ENCODE measurements at places on chromosomes 11 and 22.

DNA sequence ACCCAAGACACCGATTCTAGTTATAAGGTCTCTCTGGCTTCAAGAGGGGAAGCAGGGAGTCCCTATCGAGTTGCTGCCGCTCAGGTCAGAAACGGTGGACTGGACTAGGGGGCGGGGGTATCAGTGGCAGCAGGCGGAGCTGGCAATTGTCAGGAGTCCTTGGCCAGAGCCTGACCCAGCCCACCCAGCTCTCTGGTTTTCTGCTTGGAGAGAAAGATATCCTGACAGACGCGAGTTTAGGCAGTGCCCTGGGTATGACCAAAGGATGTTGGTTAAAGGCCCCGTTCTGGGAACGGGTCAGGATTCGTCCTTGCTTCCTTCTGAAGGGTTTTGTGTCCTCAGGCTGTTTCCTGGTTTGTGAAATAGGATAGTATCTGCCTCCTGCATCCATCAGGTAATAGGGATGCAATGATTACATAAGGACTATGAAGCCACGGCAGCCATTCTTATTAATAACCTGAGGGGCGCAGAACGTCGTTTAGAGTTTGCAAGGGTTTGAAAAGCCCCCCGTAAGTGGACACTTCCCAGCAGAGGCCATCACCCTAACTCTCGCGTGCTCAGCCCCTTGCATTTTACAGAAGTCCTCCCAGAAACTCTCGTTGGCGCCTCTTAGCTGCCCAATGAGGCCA lies 700 bp upstream of the DEPDC5 start:
- DNase-seq: no peak

GRCh38 chr11:92199991-92200390 lies 24.6 kb upstream of the FAT3 start:
- no peak for DNase-seq

DNA sequence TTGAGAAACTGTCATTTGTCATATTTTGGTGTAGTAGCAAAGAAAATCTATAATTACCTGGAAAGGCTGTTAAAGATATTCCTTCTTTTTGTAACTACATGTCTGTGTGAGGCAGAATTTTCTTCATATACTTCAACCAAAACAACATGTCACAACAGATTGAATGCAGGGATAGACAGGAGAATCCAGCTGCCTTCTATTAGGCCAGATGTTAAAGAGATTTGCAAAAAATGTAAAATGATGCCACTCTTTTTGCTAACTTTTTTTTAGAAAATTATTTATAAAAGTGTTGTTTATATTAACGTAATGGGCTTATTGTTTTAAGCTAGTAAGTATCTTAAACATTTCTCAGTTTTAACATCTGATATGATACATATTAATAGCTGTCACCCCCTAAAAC lies 12.7 kb downstream of the DGKZ start:
- no peak for DNase-seq

DNA sequence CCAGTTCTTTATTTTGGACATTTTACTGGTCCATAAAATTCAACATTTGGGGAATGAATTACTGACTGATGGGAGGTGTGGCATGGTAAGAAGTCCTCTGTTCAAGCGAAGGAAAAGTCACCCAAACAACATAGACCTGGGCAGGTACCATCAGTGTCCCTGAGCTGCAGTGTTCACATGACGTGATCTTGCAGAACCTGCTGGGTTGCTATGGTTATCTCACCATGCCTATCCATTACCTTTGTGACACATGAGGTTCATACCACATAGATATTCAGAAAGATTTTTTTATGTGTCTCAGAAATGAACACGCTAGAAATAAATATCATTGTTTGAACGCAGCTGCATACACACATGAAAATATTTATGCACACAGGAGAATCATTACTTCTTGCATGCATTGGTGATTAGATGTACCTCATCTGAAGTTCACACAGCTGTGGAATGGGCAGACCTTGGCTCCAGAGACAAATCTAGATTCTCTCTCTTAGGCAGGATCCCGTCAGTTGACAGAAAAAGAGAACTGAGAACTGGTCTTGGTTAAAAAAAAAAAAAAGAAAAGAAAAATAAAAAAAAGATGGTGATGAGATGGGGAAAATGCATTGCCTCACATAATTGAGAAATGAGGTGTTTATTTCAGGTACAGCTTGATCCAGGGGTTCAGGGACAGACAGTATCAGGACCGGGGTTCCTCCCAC lies 21.4 kb upstream of the RCN1 start:
- DNase-seq: no peak

DNA sequence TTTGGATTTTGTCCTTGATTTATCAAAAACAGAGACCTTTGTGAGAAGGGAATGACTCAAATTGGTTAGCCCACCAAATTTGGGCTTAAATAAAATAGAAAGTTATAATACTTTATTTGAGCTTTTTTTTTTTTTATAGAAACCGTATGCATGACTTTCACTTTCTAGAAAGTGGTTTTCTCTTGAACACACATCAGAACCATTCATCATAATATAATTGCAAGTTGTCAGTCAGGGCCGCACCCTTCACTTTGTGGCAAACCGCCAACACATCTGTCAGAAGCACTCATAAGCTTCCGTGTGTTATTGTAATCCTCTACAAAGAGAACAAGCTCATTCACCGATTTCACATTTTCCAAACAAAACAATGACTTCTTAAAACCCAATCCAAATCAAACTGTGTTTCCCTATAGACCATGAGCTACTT lies 76.1 kb downstream of the SOX6 start:
- DNase-seq: no peak

GRCh38 chr11:87428266-87428665 lies 390.5 kb downstream of the TMEM135 start:
- no peak for DNase-seq

GRCh38 chr22:41094041-41094593 lies 1.7 kb downstream of the EP300 start:
- DNase-seq: no peak
